ENCODE measurements at places on chromosomes 2 and 18. TPM values are rescaled to one million over a fixed set of nuclear protein-coding genes. Genes with fewer than 3 reads are reported as not detected.

GRCh38 chr2:157334335-157334734 lies 8.7 kb upstream of the ERMN start:
- no peak for DNase-seq

- peak; percentile 51 for DNase-seq
These were observed 638 bp downstream of the ST3GAL5 start for GRCh38 chr2:85888020-85888683.

TMEM247 gene
- total RNA-seq = 18.5 TPM

NFATC1 gene
- total RNA-seq = 28.1 TPM

DNAJC5G gene
- 57.9 TPM for total RNA-seq
